ENCODE measurements at places on chromosomes 16 and 17.

- DNase-seq: no peak
Measured at GRCh38 chr16:4293822-4294457, 21.1 kb upstream of the TFAP4 start.

DNA sequence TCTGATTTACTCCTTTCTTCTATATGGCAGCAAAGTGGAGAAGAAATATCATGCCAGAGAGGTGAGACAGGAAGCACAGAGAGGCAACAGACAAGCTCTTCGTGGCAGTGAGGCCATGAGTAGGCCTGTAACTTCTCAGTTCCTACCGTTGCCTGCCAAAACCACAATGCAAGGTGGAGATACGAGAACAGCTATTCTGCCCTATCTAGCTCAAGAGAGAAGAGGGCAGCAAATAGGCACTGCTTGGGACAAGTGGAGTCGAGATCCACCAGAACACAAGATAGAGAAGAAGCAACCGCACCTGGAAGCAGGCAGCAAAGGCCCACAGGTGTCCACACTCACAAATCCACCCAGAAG, 24.8 kb downstream of the RANBP10 start:
- no peak for DNase-seq

GRCh38 chr16:80346111-80346632, 194.6 kb upstream of the DYNLRB2 start:
- DNase-seq: no peak

DNA sequence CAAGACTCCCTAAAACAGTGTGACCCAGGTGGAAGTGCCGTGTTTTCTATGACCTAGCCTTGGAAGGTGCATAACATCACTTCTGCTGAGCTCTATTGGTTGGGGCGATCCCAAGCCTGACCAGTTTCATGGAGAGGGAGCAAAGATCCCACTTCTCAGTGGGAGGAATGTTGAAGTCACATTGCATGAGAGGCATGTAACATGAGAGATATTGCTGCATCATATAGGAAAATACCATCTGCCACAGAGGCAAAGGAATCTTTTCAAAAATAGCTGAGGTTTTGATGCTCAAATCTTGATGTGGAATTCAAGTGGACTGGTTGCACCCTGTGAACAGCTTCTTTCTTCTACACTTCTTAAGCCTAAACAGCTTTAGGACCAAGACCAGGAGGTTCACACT, 56.4 kb upstream of the NLRP1 start:
- no peak for DNase-seq

DNA sequence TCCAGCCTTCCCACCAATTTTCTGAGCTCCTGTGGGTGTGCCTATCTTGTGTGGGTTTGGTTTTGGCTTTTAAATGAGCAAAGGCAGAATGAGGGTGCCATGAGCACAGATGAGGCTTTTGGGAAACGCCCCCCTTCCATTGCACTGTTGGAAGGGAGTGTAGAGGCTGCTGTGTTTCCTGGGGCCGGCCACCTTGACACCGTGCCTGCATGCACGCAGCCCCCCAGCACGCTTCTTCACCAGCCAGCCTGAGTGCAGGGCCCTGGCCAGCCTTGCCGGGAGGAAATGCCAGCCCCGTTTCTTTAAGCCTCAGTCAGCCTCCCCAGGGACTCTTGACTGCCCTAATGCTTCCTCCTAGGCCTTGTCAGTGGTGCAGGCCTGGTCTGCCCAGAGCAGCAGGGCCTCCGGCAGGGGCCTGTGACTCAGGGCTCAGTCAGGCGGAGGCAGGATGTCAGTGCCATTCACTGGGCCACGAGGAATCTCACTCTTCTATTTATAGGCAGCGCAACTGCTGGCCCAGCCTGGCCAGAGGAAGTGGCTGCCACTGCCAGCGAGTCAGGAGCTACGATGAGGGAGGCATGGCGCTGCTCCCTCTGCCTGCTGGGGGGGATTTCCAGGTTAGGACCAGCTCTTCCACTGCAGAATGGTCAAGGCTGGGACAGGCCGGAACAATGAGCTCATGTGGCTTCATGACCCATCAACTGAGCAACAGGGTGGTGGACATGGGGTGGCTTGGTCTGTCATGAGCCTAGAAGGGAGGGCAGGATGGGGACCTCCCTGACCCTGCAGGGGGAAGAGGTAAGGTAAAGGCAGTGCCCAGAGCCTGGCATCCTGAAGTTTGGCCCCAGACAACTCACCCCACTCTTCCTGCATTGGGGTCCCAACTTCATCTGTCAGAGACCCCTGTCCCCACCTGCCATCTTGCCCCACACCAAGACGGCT, 205.2 kb downstream of the RAB11FIP4 start:
- DNase-seq: no peak
